Activated naive CD8-positive, alpha-beta T cell treated with anti-CD3 and anti-CD28 coated beads for 36 hours (primary cell): ENCODE measurements at places on chromosomes 16 and 17. TPM values are rescaled to one million over a fixed set of nuclear protein-coding genes. Genes with fewer than 3 reads are reported as not detected.

GRCh38 chr17:19629449-19629848 lies 19.1 kb upstream of the ALDH3A2 start:
- no peak for DNase-seq

- no peak for DNase-seq
Observed at GRCh38 chr17:33192951-33193911, 99.9 kb downstream of the ASIC2 start.

DNA sequence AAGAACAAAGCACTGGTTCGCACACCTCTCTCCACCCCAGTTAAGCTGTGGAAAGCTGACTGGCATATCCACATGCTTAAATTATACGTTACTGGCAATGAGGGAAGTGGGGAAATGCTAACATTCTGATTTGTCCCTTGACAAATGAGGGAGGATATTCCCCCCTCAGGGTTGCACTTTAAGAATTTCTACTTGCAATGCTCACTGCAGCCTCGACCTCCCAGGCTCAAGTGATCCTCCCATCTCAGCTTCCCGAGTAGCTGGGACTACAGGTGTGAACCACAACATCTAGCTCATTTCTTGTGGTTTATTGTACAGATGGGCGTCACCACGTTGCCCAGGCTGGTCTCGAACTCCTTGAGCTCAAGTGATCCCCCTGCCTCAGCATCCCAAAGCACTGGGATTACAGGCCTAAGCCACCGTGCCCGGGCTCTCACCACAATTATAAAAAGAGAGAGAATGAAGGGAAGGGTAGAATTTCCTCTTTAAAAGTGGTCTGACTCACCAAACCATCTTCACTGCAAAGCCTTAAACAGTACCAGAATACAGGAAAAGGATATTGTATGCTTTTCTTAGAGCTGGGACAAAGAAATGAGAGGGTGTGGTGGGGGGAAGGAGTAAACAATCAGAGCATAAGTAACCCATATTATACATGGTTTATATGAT lies 38.9 kb downstream of the KANSL1 start:
- peak; percentile 31 for DNase-seq

DNA sequence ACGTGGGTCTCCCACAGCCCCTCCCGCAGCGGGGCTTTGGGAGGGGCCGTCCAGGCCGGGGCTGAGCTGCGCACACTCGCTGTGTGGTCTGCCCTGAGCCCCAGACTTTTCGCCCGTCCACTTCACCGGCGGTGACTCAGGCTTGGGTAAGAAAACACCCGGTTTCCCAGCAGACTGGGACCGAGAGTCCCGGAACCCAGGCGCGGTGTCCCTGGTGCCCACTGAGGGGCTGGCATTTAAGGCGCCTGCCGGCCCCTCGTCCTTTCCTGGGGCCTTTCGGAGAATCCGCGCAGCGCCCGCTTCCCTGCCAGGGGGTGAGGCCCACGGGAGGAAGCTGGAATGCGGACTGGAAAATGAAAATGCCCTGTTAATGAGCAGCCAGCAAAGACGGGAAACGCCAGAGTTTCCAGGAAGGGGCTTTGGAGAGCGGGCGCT lies 100.3 kb downstream of the C16orf95 start:
- DNase-seq = no peak

DNA sequence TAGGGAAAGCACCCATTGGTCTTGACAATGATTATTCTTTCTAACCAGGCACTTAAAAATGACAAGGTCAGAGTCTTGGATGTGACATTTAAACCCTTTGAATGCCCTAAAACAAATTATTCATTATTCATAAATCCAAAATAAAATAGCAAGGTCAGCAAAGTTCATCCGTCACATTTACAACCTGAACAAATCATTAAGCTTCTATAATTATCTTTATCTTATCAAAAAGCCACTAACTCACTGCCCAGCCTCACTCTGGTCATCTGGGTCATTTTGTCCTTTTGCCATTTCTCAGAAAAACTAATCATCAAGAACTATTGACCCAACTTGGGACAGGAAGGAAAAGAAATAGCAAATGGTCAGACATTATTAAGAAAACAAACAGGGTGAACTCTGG lies 507.3 kb upstream of the CDH8 start:
- DNase-seq = no peak

The CHST5 gene
- total RNA-seq = not detected
